ENCODE measurements at places on chromosomes 2 and 18.

- no peak for DNase-seq
Measured at GRCh38 chr2:200161458-200161857, 145.0 kb upstream of the SPATS2L start.

- no peak for DNase-seq
Measured at GRCh38 chr2:149334156-149334555, 3.8 kb downstream of the LYPD6 start.

GRCh38 chr18:61420218-61420885, 87.1 kb downstream of the CDH20 start:
- no peak for DNase-seq

- no peak for DNase-seq
Measured at GRCh38 chr2:225456619-225457260, 57.2 kb downstream of the NYAP2 start.

DNA sequence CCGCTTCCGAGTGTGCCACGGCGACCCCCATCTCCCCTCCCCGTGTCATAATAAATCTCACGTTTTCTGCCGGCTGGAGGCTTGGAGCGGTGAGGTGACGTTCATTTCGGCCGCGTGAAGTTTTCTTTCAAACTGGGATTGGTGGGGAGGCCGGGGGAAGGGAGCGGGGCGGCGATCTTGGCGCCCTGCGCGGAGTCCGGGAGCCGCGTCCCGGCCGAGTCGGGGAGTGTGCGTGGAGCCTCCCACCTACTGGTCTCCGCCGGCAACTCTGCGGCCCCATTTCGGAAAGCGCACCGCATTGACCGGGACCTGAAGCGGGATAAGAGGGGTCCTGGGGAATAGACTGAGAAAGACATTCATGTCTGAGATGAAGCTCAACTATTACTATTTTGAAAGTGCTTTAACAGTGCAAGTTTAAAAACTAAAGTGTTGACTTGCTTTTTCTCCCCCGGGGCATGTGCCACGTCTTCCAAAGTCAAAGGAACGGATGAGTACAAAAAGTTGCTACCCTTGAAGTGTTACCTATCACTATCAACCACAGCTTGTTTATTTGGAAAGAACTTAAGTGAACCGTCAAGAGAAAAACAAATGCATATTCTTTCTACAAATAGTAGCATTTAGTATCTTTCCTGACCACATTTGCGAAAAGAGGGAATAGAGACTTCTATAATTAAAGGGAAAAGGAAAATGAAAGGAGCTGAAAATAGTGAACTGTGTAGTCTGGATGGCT, 818 bp upstream of the IKZF2 start:
- DNase-seq = peak; percentile 2

- DNase-seq = no peak
Measured at GRCh38 chr18:43061816-43062215, 53.7 kb downstream of the RIT2 start.

- DNase-seq = no peak
Measured at GRCh38 chr2:141399270-141399669, 731.5 kb downstream of the LRP1B start.

DNA sequence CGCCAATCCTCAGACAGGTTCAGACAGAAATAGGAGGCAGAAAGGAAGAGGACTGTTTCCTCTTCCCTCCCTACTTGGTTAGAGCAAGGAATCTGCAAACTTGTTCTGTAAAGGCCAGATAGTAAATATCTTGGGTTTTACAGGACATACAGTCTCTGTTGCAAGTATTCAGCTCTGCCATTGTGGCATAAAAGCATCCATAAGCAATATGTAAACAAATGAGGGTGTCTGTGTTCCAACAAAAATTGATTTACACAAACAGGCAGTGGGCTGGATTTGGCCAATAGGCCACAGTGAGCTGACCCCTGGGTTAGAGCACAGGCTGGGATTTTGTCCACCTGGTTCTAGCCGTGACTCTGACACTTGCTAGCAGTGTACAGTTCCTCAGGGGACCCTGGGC, 89.4 kb downstream of the NRP2 start:
- DNase-seq = no peak

GRCh38 chr2:68238955-68239822, 13.1 kb downstream of the PPP3R1 start:
- DNase-seq = no peak

All from stimulated activated CD4-positive, alpha-beta T cell treated with anti-CD3 and anti-CD28 coated beads, Interleukin-1b, Interleukin-23, amount 100 ng/mL, for 1 hour (primary cell).